Small intestine (tissue), 16 donors: ENCODE measurements at places on chromosomes 1 and 21.
A peak's percentile ranks its signal among the peaks of the same experiment; 100 is the strongest.

DNA sequence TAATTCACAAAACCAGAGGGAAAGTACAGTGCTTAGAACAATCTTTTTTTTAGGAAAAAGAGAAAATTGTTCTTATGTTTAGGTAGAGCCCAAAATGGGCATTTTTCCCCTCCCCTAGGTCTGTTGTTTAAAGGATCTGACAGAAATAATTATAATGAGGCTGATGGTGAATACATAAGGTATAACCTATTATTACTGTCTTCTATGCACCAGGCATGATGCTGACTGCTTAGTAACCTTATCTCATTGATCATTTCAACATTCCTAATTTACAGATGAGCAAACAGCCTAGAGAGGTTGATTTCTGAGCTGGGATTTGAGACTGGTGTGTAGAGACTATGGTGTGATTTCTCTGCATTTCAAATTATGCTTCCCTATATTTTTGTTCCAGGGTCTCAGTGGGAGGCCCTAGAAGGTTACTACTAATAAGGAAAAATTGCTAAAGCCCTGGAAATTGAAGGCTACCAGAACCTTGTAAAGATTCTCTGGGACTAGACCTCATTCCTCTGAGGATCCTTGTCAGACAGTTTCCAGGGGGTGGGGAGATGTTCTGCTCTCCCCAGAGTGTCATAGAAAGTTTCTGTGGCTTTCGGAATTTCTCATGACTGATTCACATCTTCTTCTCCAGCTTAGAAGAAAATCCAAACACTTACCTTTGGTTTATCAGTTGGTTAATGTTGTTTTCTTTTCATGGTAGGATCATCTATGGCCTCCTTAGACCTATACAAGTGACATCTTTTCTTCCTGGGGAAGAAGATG, 44.9 kb downstream of the ROR1 start:
- DNase-seq = no peak

DNA sequence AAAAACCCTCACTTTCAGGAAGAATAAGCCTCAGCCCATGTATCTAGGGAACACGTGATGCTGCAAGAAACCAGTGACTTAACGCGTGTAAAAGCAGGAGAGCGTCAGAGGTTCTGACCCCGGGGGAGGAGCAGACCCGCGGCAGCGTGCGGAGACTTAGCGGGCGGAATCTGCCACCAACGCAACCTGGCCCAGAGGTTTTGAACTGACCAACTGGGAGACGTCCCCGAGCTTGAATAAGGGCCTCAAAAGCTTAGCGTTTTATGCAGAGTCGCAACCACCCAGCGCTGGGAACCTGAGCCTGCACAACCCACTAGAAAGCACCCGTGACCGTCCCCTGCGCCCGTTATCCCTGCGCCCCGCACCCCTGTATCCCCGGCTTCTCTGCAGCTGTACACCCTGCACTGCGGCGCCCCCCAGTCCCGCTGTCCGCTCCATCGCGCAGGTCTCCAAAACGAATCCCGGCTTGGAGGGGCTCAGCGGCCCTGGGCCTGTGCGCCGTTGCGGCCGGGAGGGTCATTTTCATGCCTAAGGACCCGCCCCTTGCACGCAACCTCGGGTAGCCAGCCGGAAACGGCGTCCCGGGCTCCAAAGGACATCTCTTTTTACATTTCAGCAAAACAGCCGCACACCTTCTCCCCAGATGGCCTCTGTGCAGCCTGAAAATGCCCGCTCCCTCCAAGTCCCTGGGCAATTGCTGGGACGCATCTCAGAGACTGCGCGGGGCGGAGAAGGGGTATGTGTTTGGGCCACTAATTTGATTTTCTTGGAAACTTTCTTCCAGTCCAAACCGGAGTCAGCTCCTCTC, 29.4 kb upstream of the TRIM17 start:
- DNase-seq = peak; percentile 62

GRCh38 chr1:224058303-224058702, 55.6 kb upstream of the FBXO28 start:
- DNase-seq = no peak

- no peak for DNase-seq
Measured at GRCh38 chr1:97925151-97925550, 4.3 kb upstream of the DPYD start.

- no peak for DNase-seq
Measured at GRCh38 chr1:144551107-144551542, 41.6 kb upstream of the PPIAL4F start.

DNA sequence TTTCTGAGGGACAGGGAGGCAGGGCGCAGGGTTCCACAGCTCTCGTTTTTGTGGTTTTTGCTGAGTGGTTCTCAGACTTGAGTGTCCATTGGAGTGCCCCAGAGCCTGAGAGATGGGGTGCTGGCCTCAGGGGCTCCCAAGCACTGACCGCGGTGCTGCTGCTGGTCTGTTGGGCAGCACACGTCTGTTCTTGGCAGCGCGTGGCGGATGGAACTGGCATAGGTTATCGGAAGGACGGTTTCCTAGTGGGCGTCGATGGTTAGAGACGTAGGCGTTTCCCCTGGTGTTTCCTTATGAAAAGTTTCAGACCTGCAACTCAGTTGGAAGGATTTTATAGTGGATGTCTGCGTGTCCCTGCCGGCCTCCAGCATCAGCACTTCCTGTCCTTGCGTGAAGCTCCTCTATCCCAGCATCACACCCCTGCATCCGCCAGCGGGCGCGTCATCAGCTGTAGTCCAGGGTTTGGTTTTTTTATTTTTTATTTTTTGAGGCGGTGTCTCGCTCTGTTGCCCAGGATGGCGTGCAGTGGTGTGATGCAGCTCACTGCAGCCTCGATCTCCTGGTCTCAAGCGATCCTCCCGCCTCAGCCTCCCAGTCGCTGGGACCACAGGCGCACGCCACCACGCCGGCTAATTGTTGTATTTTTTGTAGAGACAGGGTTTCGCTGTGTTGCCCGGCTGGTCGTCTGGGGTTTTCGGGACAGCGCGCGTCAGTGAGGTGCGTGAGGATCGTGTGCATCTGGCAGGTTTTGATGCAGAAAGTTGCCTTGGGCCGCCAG, 11.8 kb downstream of the RRP1 start:
- no peak for DNase-seq

GRCh38 chr1:209728466-209728865, 23.8 kb downstream of the HSD11B1 start:
- no peak for DNase-seq

GRCh38 chr1:81559662-81560350, 240.9 kb upstream of the ADGRL2 start:
- DNase-seq = no peak

- no peak for DNase-seq
Measured at GRCh38 chr21:25658427-25659035, 19.5 kb downstream of the JAM2 start.

DNA sequence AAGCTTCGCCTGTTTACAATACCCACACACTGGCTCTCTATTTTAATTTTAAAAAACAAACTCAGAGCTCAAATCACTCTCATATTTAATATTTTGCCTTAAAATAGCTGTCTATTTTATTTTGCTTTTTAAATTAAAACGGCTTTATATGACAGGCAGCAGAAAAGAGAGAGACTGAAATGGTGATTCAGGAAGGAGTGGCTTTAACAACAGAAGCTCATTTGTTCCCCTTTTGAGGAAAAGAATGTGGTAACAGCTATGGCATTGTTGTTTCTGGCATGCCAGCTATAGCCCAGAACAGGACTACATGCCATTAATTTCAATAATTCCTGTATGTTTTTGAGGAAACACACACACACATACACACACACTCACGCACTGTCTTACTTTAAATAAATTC, 234.2 kb upstream of the PTBP2 start:
- DNase-seq = no peak

- no peak for DNase-seq
Measured at GRCh38 chr1:50637460-50637859, 214.2 kb upstream of the DMRTA2 start.

- no peak for DNase-seq
Measured at GRCh38 chr1:205370780-205371179, 14.1 kb upstream of the KLHDC8A start.

DNA sequence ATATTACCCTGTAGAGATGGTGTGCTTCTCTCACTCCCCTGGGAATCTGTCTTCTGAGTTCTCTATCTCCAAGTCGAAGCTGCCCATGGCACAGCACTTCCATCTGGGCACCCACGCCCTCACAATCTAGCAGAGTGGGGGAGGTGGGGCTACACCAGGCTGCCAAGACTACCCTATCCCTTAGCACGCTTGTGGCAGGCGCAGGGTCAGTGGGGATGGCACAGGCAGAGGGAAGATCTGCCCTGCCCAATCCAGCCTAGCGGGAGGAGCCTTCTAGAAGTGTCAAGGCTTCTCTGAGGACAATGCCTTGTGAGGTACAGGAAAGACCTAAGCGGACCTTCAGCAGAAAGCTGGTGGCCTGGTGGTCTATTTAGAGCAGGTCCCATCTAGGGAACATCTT, 49.1 kb downstream of the DMAP1 start:
- DNase-seq = no peak

DNA sequence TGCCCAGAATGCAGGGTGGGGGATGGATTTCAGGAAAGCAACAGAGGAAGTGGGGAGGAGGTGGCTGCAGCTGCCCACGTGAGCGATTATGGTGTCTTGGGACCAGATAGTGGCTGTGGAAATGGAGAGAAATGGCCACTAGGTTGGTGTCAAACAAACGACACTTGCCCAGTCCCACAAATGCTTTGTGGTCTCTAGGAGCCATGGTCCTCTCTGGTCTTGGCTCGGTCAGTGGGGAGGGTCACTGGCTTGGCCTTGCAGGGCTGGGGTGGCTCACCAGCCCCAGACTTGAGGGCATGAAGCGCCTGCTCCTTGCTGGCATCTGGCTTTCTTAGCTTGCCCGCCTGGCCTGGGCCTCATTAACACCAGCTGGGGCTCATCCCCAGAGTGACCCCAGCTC, 7.2 kb downstream of the PADI2 start:
- no peak for DNase-seq

- no peak for DNase-seq
Measured at GRCh38 chr1:42157667-42158066, 4.5 kb downstream of the GUCA2B start.

DNA sequence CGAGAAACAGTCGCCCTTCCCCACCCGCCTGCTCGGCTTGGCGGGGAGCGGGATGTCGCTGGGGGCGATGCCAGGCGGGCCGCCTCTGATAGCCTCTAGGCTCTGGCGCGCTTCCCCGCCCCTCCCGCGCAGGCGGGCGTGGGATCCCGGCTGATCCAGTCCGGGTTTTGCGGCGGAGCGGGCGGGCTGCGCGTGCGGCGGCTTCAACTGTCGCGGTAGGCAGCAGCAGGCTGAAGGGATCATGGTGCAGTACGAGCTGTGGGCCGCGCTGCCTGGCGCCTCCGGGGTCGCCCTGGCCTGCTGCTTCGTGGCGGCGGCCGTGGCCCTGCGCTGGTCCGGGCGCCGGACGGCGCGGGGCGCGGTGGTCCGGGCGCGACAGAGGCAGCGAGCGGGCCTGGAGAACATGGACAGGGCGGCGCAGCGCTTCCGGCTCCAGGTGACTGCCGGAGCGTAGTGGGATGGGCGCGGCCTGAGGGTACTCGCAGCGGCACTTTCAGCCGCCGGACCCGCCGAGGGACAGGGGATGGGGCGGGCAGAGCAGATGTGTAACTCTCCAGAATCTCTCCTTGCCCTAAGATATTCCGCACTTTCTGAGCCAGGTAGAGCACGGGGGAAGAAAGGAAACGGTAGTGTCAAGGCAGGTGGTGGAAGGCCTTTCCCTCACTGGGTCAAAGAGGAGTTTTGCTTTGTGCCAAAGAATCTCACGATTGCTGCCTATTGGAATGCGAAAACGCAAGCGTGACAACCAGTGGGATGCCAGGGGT, at the start of gene FAAH:
FAAH (plus strand) TSS at position 210 of the 764 bp plus-strand sequence; CDS start at position 242, 32 bp downstream.
- peak; percentile 95 for DNase-seq

DNA sequence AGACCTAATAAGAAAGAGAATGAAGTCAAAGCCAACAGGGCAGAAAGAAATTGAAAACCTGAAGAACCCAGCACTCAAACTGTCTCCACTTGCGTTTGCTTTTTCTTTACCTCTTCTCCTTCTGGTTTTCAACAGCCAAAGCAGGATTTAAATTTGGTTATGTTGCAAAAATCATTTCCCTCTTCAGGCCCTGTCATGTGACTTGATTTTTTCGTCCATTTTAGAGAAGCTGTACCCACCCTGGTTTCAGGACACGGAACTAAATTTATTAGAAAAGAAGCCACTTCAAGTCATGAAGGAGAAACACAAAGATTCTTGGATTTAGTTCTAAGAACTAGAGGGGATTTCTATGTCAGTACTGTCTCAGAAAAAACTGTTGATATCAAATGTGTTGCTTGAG, 1.0 kb upstream of the SYNJ1 start:
- DNase-seq = no peak

- DNase-seq = peak; percentile 52
Measured at GRCh38 chr1:111030590-111030989, 66.9 kb upstream of the LRIF1 start.

DNA sequence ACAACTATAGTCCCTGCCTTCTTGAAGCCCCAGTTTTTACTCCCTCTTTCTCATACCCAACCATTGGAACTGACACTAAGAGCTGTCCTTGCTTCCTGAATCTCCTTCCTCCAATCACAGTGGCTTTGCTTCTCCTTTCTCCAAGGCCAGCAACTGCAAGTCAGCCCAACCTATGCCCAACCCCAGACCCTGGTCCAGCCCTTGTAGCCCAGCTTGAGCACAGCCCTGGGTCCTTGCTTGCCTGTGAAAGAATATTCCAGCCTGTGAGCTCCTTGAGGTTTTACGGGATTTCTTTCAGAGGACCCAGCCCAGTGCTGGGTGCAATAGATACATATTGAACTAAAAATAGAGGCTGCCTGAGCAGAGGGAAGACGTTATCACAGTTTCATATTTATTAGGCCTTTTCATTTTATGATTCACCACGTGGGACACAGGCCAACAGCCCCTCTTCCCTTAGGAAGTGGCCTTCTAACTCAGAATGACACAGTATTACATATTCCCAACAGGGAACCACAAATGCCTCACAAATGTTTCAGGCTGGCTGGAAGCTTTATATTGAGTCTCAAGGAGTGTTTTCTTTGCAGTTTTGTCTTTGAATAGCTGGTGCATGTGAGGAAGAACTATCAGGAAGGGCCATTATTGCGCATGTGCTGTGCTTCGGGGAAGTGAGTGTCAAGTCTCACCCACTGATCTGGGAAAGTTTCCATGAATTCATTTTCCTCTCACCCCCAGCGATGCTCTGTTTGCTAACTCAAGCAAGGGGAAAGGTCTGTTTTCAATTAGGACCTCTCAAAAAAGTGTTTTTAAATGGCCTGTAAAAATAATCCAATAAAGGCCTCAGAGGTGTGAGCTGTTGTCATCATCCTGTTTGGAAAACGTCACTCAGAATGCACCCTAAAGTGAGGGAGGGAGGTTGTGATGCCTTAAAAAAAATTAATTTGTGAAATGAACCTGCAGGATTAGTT, 92.3 kb upstream of the NFIA start:
- no peak for DNase-seq

GRCh38 chr1:72278461-72278860, 3.9 kb downstream of the NEGR1 start:
- no peak for DNase-seq

- DNase-seq = no peak
Measured at GRCh38 chr1:75838079-75838478, 41.4 kb downstream of the MSH4 start.

DNA sequence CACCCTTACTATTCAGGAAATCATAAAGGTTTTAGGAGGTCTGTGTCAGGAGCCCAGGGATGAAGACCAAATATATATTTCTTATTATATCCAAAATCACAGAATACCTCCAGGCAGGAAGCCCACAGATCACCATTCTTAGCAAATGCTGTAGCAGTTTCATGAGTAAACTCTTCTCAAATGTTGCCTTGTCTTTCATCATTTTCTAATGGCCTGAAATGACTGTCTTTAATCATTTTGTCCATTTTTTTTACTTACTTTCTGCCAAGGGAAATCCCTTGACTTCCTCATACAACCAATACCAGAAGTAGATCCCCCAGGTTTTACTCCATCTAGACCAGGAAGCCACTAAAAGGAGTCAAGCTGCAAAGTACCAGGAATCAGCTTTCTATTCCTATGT, 32.4 kb downstream of the PSMG1 start:
- no peak for DNase-seq
